Choroid plexus epithelial cell (primary cell): ENCODE measurements at places on chromosomes 13 and 19.

DNA sequence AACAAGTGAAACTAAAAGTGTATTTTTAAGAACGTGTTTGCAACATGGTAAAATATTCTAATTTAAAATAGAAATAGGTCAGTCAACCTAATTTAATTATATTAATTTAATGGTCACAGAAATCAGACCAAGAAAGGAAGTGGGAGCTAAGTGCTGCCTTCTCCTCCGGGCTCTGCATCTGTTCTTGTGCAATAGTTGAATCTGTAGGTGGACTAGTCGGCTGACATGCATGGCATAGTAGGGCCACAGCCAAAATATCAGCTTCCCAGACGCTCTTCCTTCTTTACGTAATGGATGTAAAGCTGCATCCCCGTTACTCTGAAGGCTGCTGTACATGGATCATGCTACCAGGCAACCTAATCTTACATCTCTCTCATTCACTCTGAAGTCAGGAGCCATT is 47.3 kb downstream of the COL4A1 start:
- DNase-seq: no peak

DNA sequence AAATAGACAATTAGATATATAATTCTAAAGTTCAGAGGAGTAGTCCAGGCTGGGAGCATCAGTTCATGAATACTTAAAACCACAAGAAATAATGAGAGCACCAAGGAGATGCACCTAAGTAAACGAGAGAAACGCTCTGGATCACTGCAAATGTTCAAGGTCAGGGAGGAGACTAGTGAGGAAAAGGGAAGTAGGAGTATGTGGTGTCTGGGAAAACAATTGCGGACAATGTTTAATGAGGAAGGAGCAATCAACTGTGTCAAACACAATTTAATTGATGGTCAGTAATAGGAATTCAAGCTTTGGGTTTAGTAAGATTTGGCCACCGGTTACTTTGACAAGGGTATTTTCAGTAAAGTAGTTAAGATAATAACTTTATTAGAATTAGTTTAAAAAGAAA is 652.2 kb downstream of the DACH1 start:
- no peak for DNase-seq

GRCh38 chr13:21703846-21704245 is 33.0 kb downstream of the FGF9 start:
- DNase-seq: no peak

- peak; percentile 30 for DNase-seq
These were observed 10.5 kb downstream of the XRCC1 start for GRCh38 chr19:43564800-43565199.

- no peak for DNase-seq
These were observed 5.1 kb downstream of the FBL start for GRCh38 chr19:39841041-39841440.

- DNase-seq: no peak
These were observed 1.1 kb downstream of the GALP start for GRCh38 chr19:56176881-56177280.

GRCh38 chr13:33169273-33169980 is 116.1 kb downstream of the STARD13 start:
- DNase-seq: peak; percentile 88

GRCh38 chr13:45873491-45874325 is 22.2 kb upstream of the SIAH3 start:
- DNase-seq: peak; percentile 21

GRCh38 chr13:33349288-33349985 is 63.9 kb upstream of the STARD13 start:
- DNase-seq: no peak
